Activated T-cell treated with anti-CD3 and anti-CD28 coated beads, Interleukin-2, amount 50 U/mL, for 72 hours (primary cell): ENCODE measurements at places on chromosomes 13 and 19.

DNA sequence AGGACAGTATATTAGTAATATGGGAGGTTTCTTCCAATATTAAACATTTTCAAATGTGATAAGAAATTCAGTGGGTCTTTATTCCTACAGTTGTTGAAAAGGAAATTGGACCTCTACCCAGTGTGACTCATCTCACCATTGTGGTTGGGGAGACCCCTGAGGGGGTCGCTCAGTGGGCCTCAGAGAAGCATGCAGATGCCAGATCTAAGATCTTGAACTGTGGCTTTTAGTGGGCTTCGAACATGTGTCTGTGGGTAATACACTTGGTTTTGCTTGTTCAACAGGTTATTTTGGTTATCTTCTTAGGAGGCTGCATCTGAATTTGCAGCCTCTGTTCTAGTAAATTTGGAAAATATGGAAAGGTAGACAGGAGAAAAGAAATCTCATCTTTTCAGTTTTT is 132.3 kb downstream of the PCCA start:
- no peak for DNase-seq

- peak; percentile 52 for DNase-seq
Observed at GRCh38 chr19:679418-680286, 3.5 kb downstream of the FSTL3 start.

- no peak for DNase-seq
Observed at GRCh38 chr13:55302568-55302967, 1838.2 kb upstream of the PRR20A start.

DNA sequence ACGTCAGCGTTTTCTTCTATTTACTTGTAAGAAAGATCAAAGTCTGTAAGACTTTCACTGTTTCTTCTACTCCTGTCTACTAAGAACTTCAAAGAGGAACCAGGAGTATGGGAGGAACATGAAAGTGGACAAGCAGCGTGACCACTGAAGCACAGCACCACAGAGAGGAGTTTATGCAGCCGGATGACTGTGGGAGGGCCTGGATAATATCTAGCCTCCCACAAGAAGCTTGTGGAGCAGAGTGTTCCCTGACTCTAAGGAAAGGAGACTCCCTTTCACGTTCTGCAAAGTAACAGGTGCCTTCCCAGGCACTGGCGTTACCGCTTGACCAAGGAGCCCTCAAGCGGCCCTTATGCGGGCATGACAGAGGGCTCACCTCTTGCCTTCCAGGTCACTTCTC is 83.6 kb upstream of the PDCD5 start:
- DNase-seq = no peak

DNA sequence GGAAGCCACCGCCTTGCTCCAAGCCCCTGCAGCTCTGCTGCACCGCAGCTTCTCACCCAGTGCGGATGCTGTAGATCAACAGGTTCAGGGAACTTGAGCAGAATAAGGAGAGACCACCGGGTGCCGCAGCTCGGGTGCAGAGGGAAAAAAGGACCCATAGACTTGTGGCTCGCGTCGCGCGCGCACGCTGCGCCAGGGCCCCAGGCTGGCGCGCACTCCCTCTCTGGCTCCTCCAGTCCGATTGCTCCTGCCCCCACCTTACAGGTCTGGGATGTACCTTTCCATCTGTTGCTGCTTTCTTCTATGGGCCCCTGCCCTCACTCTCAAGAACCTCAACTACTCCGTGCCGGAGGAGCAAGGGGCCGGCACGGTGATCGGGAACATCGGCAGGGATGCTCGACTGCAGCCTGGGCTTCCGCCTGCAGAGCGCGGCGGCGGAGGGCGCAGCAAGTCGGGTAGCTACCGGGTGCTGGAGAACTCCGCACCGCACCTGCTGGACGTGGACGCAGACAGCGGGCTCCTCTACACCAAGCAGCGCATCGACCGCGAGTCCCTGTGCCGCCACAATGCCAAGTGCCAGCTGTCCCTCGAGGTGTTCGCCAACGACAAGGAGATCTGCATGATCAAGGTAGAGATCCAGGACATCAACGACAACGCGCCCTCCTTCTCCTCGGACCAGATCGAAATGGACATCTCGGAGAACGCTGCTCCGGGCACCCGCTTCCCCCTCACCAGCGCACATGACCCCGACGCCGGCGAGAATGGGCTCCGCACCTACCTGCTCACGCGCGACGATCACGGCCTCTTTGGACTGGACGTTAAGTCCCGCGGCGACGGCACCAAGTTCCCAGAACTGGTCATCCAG is 964 bp downstream of the PCDH17 start:
- no peak for DNase-seq

DNA sequence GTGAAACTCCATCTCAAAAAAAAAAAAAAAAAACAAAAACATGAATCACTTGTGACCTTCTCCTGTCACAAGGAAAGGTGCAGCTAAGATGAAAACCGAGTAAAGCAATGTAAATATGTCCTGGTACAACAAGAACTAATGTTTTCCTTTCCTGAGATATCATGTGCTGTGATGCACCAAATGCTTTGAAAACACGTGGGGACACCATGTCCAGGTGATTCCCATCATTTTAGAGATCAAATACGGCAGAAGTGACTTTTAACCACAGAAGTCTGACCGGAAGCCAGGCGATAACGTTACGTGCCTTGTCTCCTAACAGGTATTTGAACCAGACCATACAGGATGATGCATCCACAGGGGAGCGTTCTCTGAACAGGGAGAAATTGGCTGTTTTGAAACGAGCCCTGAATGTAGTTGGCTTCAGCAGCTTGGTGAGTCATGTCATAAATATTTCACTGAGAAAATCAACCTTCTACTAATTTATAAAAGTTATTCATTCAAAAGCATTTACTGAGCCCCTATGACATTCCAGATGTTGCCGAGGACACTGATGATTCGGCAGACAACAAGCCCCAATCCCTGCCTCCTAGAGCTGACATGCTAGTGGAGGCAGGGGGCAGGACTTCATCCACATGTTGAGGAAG is 328.1 kb downstream of the MYO16 start:
- no peak for DNase-seq

- DNase-seq = no peak
Observed at GRCh38 chr19:35202722-35203688, 25.5 kb downstream of the FAM187B start.

DNA sequence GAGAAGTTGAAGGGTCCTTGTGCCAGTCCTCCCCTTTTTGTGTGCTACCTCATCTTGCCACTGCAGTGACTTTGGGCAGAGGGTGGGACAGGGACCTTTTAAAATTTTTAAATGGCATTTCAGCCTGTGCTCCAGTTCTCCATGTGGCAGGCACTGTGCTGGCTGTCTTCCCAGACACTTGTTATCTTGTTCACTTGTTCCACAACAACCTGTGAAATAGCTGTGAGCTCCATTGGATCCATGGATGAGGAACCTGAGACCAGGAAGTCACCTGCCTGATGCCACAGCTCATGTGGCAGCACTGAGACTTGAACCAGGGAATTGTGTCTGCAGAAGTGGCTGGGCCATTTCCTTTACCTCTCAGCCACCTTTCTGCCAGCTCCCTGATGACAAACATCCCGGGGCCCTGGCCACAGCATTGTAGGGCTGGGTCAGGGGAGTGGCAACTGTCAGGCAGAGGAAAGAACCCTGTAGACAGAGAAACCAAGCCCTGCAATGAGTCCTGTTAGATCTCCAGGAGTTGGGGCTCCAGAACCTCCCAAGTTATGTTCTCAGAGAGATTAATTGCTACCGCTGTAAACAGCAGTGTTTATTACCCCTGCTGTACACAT is 6.4 kb downstream of the EGLN2 start:
- peak; percentile 38 for DNase-seq
